ENCODE measurements at places on chromosomes 5 and 9.

DNA sequence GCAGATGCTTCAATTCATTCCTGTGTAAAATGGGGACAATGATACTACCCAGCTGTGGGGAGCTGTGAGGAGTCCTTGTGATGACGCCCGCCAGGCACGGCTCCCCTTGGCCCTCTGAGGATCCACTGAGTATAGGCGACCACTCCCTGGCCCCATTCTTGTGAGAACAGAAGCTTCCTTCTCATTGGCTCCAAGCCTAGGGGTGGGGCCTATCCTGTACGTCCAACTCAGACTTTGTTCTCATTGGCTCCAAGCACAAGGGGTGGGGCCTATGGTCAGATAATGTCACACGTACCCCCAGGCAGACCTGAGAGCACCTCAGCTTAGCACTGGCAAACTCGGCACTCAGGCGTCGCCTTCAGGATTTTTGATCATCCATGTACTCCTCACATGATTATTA is 232.9 kb upstream of the MVB12B start:
- DNase-seq = no peak

- peak; percentile 3 for DNase-seq
Measured at GRCh38 chr5:82183828-82184227, 94.3 kb downstream of the RPS23 start.

- DNase-seq = no peak
Measured at GRCh38 chr5:130350131-130350530, 445.9 kb downstream of the CHSY3 start.

GRCh38 chr5:31052937-31053658 is 140.4 kb upstream of the CDH6 start:
- DNase-seq = no peak

DNA sequence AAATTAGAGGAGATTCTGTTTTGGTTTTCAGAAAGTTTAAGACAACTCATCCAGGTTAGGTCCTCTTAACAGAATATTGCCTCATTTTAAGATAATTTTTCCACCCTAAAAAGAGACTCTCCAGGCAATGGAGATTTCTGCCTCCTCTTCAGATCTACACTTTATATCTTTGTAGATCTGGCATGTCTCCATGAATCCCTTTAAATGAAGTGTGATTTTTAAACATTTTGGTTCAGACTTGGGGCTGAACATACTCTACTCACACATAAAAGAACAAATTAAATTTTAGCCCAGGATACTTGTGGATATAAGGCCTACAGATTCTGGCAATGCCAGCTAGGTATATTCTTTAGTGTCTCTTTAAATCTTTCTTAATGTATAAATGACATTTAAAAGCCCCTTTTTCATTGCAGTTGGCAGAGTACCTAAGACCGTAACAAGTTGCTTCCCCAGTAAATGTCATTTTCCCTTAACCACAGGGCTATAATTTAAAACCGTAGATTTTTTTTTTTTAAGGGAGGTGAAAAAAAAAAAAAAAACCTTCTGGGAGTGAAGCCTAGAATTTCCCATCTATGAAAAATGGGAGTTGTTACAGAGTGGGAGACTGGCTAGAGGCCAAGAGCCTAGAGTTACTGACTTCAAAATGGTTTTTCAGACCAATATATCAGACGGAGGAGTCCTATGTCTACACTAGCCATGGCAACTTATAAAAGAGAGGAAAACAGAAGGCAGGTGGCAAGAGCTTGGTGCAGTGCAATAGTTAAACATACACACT is 207.8 kb upstream of the TARS1 start:
- DNase-seq = no peak

GRCh38 chr5:180171568-180172094 is 37.4 kb downstream of the RASGEF1C start:
- no peak for DNase-seq

- no peak for DNase-seq
Measured at GRCh38 chr9:77933019-77933418, 98.6 kb downstream of the GNAQ start.

GRCh38 chr5:39948867-39949468 is 524.2 kb upstream of the DAB2 start:
- DNase-seq = peak; percentile 13

DNA sequence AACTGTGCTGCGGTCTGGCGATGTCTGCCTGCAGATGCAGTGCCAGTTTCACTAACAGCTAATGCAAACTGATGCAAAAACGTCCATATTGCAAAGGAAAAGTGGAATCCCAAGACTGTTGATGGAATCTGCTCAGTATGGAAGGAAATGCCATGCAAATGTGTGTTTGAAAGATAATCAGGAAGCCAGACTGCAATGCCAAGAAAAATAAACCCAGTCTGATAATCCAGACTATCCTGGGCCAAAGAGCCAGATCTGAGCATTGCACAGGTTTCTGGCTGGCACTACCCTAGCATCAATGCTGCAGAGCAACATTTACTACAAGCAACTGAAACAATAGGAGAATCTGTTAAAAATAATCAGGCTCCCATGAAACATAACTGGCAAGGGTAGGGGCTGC is 130.3 kb downstream of the FSTL4 start:
- DNase-seq = no peak

GRCh38 chr5:166883016-166883415 is 1408.4 kb upstream of the WWC1 start:
- no peak for DNase-seq

DNA sequence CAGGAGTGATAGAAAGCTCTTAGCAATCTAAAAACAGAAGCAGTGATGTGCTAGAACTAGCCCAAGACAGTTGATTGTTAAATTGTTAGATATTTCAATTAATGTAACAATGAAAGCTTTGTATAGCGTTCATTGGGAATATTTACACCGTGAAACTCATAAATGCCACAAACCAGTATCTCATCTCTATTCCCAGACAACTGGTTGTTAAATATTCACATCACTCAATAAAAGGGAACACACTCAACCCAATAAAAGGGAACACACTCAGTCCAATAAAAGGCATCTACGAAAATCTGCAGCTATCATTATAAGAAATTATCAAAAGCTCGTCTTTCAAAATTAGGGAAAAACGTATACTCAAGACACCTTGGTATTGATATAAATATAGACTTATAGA is 270.9 kb downstream of the CYLC2 start:
- no peak for DNase-seq

- DNase-seq = no peak
Measured at GRCh38 chr9:103243553-103243952, 248.4 kb downstream of the CYLC2 start.

DNA sequence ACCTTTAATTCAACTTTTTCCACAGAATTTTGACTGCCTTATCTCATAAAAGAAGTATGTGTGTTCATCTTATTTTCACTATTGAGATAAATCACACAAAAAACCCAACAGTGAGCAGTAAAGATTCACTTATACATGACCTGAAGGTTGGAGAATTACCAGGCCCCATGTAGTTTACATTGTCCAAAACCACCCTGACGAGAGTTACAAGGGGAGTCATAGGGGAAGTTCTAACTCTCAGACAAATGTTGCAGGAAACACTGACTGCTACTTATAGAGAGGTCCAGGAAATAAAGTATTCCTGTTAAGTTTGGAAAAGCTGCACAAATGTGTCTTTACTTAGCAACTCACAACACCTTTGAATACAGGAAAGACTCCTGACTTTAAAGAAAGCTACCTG is 14.1 kb downstream of the SPATA9 start:
- no peak for DNase-seq

- peak; percentile 38 for DNase-seq
Measured at GRCh38 chr9:88578121-88579049, 43.4 kb downstream of the NXNL2 start.

- DNase-seq = peak; percentile 86
Measured at GRCh38 chr5:140042643-140043507, at the start of gene NRG2. TSS of gene NRG2 (minus strand) at chr5:140043299.

GRCh38 chr5:137040641-137041340 is 458.3 kb downstream of the SPOCK1 start:
- no peak for DNase-seq

GRCh38 chr9:129561594-129562281 is 59.2 kb downstream of the C9orf50 start:
- no peak for DNase-seq

DNA sequence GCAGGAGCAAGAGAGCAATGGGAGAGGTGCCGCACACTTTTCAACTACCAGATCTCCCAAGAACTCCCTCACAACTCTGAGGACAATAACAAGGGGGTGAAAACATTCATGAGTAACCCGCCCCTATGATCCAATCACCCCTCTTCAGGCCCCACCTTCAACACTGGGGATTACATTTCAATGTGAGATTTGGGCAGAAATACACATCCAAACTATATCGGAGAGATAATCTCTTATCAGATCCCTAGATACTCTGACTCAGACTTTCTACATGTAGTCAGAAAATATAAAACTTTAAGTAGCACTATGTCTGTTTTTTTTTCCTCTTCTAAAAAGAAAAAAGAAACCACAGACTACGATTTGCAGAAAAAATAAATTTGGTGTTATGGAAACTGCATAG is 1595.9 kb upstream of the NUDT12 start:
- DNase-seq = no peak

DNA sequence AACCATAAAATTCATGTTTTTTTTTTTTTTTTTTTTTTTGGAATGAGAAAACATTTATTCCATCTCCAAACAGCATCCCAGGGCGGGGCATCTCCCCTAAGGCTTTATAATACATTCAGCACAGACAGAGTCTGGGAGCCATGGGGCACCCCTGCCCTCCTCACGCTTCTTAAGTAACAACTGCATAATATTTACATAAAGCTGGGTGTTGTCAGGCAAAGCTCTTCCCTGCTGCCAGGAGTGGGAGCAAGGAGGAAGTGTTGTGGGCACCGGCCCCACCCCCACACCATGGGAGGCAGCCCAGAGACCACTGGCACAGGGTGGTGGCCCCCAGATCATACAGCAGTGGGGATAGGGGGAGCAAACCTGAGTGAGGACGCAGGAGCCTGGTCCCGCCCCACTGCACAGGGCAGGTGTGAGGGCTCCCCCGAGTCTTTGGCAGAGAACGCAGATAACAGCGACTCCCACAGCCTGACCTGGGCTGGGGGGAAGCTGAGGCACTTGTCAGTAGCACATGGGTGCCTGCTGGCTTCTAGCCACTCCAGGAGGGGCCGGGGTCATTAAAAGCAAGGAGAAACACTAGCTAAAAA is 86.1 kb upstream of the CEP78 start:
- no peak for DNase-seq

GRCh38 chr5:117794847-117795246 is 1193.5 kb downstream of the DTWD2 start:
- DNase-seq = no peak

DNA sequence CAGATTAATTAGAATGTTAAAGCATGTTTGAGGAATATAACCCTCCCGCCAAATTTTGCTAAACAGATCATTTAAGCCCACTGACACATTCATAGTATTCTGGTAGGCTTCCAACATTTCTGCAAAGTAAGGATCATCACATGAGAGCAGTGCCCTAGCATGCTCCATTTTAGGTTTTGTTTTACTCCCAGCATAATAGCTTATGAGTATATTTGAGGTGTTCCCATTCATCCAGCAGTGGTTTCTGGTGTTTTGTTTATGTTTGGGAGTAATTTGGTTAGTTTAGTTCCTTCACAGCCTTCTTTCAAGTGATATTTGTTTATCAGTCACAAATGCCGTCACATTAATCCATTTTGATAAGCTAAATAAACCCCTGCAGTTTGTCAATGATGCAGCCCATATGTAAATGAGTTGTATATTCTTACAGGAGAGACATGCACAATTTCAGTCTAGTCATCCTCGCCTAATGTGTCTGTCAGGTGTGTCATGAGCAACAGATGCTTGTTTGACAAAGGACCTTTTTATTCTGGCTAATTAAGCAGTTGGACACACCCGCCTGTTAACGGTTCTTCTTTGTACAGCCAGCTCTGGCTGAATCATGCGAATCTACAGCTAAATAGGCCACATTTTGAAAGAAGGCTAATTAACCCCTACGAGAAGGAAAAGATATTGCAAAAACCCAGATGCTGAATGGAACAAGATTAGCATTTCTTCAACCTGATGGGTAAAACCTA is 124.4 kb downstream of the RFX3 start:
- no peak for DNase-seq

DNA sequence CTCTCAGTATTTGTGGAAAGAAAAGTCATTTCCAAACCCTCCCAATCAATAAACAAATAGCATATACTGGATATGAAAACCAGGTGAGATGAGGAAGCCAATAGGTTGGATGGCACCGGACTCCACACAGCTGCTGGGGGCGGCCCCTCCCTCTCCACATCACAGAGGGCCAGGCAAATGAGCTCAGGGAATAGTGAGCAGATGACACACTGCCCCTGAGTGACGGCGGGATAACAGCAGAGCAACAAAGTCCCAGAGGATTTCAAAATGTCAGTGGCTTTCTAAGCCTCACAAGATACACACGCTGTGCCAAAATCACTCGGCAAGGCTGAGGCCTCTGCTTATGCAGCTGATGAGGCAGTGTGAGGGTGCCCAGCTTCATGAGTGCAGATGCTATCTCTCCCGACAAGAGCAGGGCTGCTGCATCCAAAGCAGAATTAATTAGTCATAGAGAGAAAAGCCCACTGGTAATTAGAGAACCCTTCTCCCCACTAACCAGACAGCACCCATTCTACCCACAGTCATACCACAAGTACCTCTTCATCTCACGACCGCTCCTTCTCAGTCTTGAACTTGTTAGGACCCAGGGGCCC is 235.0 kb upstream of the NFIL3 start:
- DNase-seq = no peak

DNA sequence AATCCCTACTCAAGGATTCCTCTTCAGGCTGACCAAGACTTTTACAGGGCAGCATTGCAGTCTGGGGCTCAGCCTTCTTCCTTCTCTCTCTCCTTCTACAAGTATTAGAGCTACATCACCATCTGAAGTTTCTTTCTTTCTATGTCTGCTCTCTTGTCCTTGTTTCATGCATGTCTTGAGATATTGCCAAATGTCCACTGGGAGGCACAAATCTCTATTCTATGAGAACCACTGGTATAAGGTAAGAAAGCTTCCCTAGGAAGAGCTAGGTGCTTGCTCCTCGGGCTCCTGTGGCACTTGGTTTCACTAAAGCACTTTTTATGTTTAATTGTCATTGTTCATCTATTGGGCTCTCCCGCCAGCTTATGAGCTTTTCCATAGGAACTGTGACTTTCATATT is 289.2 kb upstream of the PCSK5 start:
- DNase-seq = no peak

- no peak for DNase-seq
Measured at GRCh38 chr5:112210430-112211005, 208.6 kb downstream of the EPB41L4A start.

- no peak for DNase-seq
Measured at GRCh38 chr9:86274821-86275643, 7.3 kb downstream of the ISCA1 start.

- DNase-seq = no peak
Measured at GRCh38 chr5:178314961-178315820, 82.6 kb upstream of the PHYKPL start.

DNA sequence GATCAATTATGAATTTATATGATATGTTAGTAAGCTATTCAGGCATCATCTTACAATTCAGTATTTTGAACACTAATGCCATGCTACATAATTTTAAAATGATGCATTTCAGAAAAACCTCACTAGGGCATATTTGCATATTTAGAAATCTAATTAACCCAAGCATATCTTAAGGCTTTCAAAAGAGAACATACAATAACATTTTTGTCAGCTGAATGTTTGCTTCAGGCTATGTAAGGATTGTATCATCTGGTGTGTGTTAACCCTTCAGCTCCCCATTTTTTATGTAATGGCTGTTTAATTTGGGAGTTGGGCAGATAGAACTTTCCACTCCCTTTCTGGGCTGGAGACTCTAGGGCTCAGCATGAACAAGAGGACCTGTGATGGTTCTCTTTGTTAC is 299.1 kb upstream of the EFNA5 start:
- DNase-seq = no peak

Data from gastrocnemius medialis (tissue), 4 donors.